Activated CD4-positive, alpha-beta T cell treated with anti-CD3 and anti-CD28 coated beads, Interleukin-2, amount 10 ng/mL, durations not matched to agents 24 days and 14 days (primary cell): ENCODE measurements at places on chromosomes 12 and 14. TPM values are rescaled to one million over a fixed set of nuclear protein-coding genes. Genes with fewer than 3 reads are reported as not detected.
A peak's percentile ranks its signal among the peaks of the same experiment; 100 is the strongest.

DNA sequence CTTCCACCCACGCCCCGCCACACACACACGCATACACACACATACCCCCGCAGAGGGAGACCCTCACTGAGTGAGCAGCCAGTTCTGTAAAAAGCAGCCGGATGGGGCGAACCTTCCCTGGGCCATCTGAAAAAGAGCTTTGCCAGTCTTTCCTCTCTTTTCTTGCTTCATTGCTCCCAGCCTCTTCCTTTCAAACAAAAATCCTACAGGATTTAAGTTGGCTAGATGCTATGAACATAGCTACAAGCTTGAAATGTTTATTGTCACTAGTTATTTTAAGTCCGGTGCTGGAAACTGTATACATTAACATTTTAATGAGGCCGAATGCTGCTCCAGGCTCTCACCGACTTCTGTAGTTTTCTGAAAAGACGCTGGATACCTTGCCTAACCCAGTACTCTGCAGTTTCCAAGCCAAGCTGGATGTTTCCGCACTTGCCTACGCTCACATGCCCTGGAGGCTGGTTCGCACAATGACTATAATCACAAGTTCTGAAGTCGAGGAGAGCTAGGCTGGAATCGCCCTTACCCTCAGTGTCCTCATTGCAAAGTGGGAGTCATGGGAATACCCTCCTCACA is 39.2 kb downstream of the LTBP2 start:
- DNase-seq = no peak

DNA sequence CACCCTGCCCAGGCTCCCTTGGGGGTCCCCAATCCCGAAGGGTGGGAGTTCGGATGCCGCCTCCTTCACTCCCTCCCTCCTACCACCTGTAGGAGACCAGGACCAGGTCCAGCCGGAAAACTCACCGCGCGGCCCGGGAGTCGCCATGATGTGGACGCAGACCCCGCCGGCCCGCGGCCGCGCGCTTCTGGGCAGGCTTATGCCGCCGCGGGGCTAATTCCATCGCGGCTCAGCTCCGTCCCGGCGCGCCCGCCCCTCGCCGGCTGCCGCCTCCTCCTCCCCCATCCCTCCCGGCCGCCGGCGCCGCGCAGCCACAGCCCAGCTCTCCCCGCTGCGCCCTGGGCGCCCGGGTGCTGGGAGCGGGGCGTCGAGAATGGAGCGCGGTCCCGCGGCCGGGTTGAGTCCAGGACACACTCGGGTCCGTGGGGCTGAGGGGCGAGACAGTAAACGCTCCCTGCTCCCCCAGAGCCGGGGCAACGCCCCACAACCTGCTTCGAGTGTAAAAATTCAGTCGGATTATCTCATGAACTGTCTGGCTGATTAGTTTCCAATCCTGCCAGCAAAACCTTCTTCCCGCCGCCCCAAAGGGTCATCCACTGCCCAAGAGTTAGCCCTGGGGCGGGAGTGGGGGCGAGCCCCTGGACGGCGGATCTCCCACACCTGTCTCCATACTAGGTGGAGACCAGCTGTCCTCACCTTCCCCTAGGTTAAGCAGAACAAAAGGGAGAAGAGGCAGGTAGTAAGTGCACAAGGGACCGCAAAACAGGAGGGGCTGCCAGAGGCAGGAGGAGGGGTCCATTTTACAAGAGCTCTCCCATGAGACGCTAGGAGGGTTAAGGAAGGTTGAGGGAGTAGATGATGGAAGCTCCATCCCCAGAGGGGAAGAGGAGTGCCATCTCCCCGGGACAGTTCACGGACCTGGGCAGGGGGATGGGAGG is at the start of gene ANO2:
Gene ANO2, minus strand, starts transcription at position 189 of the 938 bp plus-strand sequence. Its CDS starts 42 bp downstream, at position 147.
- no peak for DNase-seq

DNA sequence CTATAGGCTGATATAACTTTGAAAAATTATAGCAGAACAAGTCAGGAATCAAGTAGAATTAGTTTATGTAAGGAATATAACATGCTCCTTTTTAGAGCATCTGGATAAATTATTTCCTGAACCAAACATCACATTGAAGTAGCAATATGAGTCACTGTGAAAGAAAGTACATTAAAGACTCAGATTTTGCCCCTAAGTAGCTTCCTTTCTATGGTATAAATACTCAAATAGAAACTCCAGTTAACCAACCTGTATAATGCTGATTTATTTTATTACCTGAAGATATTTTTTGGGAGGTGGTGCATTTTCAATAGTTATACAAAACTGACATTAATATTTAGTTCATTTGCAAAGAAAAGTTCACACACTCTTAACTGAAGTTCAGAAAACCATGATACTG is 312.1 kb downstream of the ITPR2 start:
- no peak for DNase-seq

DNA sequence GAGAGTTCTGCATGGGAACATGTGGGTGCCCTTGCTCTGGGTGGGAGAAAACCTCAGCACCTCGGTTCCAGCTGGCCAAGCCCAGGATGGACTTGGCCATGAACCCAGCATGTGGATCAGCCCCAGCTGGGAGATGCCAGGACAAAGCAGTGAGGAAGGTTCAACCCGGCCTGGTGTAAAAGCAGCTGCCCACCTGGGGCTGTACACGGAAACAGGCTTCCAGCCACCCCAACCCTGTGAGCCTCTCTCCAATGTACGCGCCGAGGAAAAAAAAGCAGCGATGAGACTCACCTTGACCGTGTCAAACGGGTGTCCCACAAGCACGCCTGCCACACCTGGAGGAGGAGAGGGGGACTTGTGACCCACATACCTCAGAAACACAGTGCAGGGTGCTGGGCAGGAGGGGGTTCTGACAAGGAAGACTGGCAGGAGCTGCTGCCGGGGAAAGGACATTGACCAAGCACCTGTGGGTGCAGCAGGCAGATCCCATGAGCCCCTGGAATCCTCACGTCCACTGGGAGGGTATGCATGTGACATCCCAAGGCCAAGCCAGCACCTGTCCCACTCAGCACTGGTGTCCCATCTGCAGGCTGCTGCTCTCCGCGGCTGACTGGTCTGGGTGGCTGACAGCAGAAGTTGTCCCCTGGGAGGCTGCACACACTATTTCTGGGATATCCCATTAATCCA is 7.5 kb downstream of the SLC25A29 start:
- DNase-seq = no peak

- peak; percentile 75 for DNase-seq
Observed at GRCh38 chr12:104478396-104479122, 21.8 kb downstream of the CHST11 start.

- no peak for DNase-seq
Observed at GRCh38 chr12:112341046-112341825, 41.0 kb downstream of the HECTD4 start.

GRCh38 chr12:7142809-7143465 is 12.8 kb downstream of the CLSTN3 start:
- DNase-seq = no peak

- DNase-seq = no peak
Observed at GRCh38 chr12:49976557-49976956, 3.8 kb downstream of the AQP6 start.

- no peak for DNase-seq
Observed at GRCh38 chr14:49553892-49554291, 32.3 kb downstream of the RPS29 start.

DNA sequence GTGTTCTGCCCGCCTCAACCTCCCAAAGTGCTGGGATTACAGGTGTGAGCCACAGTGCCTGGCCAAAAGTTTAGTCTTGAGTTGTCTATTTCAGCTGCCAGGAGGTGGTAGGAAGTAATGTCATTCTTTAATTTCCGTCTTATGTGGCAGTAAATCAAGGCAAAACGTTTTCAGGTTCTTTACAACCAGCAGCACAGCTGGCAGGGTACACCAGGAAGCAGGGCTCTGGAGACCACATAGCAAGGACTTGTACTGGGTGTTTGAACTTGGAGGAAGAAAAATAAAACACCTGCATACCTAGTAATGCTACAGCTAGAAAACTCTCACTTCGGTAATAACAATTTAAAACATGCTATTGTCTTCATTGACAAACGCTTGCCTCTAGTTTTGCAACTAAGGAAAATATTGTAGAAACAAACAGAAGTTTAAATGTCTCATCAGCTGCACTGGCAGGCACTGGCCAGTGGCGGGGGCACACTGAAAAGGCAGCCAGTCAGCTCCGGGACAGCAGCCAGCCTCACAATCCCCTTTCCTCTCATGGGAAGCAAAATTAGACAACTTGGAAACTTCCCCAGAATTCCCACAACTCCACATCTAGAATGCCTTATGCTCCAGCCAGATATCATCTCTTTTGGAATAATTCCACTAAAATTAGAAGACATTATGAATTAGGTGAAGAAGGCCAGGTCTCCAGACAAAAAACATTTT is 72.2 kb downstream of the CLIP1 start:
- no peak for DNase-seq

DNA sequence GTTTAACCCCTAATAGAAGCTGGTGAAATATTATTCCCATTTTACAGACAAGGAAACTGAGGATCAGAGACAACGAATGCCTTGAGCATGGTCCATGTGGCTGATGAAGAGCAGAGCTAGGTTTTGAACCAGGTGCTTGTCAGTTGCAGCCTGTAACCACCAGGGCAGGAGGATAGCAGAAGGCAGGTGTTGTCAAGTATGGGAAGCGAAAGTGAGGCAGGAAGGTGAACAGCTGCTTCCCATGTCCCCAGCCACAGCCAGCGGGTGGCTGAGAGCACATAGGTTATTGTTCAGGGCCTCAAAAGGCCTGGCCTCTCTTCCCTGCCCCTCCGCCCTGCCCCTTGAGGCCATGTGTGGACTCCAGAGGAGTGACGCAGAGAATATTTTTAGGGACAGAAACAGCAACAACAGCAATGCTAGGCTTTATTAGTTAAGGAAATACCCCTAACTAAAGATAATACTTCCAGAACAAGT is 39.6 kb downstream of the IQSEC3 start:
- DNase-seq = no peak

ALX1 gene
- not detected in 2 replicates for total RNA-seq

ABCC9 gene
- 0.02 TPM in 1 of 2 replicates, not detected in the other for total RNA-seq

HEBP1 gene
- total RNA-seq = 12.0 and 13.8 TPM in 2 replicates

TCL1B gene
- total RNA-seq = not detected in 2 replicates

CHGA gene
- total RNA-seq = not detected in 2 replicates

SLC38A4 gene
- not detected in 2 replicates for total RNA-seq

PPP4R4 gene
- total RNA-seq = 2.7 and 3.1 TPM in 2 replicates

PROX2 gene
- not detected in 2 replicates for total RNA-seq

FSCB gene
- not detected in 2 replicates for total RNA-seq

GLT1D1 gene
- total RNA-seq = 2.2 TPM in 2 replicates

LAG3 gene
- 253 and 269 TPM in 2 replicates for total RNA-seq
